ENCODE measurements at places on chromosomes 4 and X. TPM values are rescaled to one million over a fixed set of nuclear protein-coding genes. Genes with fewer than 3 reads are reported as not detected.

Gene SPANXD
- not detected for total RNA-seq

Gene APLN
- total RNA-seq, result 1.3 TPM

Gene TCEANC
- total RNA-seq, result 3.5 TPM

Gene CYBB
- total RNA-seq, result not detected

Gene GABRB1
- not detected for total RNA-seq

Gene DCX
- not detected for total RNA-seq

Gene AMBN
- not detected for total RNA-seq

Gene HPGDS
- total RNA-seq, result not detected

Gene JADE1
- 25.8 TPM for total RNA-seq

Gene GPR119
- total RNA-seq, result not detected

Gene CCDC110
- not detected for total RNA-seq

Gene SCML2
- total RNA-seq, result 2.6 TPM

All from hair follicle dermal papilla cell (primary cell).